Posterior cingulate gyrus (tissue), 11 donors: ENCODE measurements at places on chromosomes 13 and 19.

DNA sequence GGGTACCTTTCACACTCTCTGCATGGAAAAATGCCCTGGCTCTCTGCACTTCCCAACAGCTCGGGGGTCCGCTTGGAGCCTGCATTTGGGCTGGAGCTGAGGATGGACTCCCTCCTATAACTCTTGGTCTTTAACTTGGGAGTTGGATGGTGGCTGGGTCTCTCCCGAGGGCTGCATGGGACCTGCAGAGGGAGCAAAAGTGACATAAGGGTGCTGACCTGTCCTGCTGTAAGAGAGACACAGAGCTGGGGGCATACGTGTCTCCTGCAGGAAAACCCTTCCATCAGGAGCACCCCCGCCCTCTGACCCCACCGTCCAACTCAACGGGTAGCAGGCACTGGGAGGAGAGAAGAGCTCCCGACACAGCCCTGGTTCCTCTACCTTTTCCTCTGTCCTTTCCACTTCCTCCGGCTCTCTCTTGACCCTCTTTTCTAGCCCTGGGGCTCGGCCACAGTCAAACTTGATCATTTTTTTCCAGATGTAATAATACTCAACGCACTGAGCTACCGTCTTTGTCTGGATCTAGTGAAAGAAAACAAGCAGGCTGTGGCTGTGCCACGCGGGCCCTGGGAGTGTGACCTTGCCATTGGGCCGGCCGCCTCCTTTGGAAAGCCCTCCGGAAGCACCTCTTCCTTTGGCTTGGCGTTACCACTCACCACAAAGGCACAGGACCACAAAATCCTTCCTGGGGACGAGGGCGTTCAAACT is 6.8 kb upstream of the NAPA start:
- peak; percentile 55 for DNase-seq

- no peak for DNase-seq
Observed at GRCh38 chr13:54185101-54185500, 1156.5 kb downstream of the OLFM4 start.

- no peak for DNase-seq
Observed at GRCh38 chr19:6071875-6072274, 38.4 kb downstream of the RFX2 start.

- DNase-seq: no peak
Observed at GRCh38 chr19:51138549-51138979, 3.5 kb upstream of the SIGLEC7 start.

DNA sequence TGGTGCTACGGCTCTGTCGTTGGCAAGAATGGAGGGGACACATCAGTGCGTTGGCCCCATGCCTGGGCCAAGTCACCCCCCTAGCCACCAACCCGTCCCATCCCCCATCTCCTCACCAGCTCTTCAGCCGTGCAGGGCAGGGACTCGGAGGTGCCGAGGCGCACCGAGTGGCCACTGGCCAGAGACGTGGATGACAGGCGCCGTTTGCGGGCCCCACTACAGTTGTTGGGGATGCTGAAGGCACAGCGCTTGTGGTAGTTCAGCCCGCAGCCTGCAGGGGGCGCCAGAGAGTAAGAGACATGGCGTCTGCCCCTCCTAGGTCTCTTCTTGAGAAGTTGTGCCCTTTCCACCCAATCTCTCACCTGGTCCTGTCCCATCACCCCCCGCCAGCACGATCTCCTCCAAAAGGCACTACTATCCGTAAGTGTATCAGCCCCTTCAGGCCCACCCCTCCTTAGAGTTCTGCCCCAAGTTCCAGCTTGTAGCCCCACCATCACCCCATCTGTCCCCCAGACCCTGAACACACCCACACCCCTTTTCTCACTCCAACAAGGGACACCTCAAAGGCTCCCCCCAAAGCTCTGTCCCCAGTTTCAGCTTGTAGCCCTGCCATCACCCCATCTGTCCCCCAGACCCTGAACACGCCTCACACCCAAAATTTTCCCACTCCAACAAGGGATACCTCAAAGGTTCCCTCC is 12.4 kb downstream of the PRKD2 start:
- DNase-seq: peak; percentile 62

GRCh38 chr13:42539670-42540069 is 34.3 kb upstream of the TNFSF11 start:
- DNase-seq: no peak

DNA sequence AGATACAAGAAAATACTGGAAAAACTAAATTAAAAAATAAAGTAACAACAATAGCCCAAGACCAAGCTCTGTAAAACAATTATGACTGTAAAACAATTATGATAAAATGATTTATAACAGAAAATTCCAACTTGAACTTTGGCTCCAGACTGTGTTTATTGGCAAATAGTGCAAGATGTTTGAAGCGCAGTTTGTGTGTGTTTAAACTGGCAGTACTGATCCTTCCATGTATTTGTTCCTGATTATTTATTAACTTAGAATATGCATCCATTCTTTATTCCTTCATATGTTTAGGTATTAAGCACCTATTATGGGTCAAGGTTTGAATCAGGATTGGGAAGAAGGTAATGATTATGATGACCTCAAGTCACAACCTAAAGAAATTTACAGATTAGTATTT is 37.8 kb downstream of the ZNF582 start:
- DNase-seq: no peak

DNA sequence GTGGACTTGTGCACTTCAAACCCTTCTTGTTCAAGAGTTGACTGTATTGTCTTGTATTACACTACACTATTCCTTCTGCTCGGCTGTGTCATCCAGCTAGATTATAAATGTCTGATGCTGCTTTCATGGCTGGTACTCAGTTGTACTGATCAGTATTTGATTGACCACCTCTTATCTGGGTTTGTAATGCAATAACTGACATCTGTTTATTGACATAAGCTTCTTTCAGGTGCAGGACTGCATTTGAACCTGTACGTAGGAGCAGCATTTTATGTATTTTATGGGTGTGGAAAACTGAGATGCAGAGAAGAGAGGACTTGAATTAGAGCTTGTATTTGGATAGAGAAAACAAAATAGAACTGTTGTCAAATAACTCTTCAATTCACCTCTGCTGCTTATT is 309.2 kb downstream of the FGF9 start:
- DNase-seq: no peak
